Neuronal stem cell (in vitro differentiated cells): ENCODE measurements at places on chromosomes 11 and 22.

GRCh38 chr11:74322667-74323066 is 11.2 kb upstream of the P4HA3 start:
- H3K27ac ChIP-seq = no peak overlapping the region
- no peak for DNase-seq
- H3K27me3 ChIP-seq = no peaks in the 10 kb centered on the region
- no peaks in the 10 kb centered on the region for H3K4me1 ChIP-seq
- no peak overlapping the region for H3K4me3 ChIP-seq

GRCh38 chr11:119910051-119910450 is 181.1 kb upstream of the NECTIN1 start:
- H3K4me1 ChIP-seq = peaks cover 12% of the 10 kb centered on the region
- DNase-seq = no peak
- H3K27me3 ChIP-seq = peaks cover 10% of the 10 kb centered on the region
- no peak overlapping the region for H3K4me3 ChIP-seq

DNA sequence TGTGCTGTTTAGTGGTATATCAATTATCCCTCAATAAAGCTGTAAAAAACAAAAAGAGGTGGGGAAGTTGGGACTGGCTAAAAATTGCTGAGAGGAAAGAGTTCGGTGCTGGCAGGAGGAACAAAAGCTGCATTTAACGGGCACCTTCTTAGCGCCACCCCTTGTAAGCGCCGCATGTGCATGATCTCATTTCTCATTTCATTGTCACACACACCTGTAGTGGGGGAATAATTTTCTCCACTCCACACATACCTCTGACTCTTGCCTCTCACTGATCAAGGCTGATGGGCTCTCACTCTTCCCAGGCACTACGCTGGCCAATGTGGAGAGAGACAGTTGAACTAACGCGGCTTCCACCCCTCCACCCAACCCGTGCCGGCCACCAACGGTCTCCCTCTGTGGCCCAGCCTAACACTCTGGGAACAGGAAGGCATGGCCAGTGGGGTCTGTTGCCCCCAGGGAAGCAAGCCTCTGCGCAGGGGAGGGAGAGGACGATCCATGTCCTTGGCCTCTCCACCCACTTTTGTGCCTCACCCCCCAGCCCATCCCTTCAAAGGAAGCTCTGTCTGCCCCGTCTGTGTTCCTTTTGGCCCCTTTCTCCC is 186.7 kb upstream of the SYT13 start:
- H3K27ac ChIP-seq = no peak overlapping the region
- H3K27me3 ChIP-seq = peaks cover 12% of the 10 kb centered on the region
- H3K4me3 ChIP-seq = no peak overlapping the region
- DNase-seq = no peak

DNA sequence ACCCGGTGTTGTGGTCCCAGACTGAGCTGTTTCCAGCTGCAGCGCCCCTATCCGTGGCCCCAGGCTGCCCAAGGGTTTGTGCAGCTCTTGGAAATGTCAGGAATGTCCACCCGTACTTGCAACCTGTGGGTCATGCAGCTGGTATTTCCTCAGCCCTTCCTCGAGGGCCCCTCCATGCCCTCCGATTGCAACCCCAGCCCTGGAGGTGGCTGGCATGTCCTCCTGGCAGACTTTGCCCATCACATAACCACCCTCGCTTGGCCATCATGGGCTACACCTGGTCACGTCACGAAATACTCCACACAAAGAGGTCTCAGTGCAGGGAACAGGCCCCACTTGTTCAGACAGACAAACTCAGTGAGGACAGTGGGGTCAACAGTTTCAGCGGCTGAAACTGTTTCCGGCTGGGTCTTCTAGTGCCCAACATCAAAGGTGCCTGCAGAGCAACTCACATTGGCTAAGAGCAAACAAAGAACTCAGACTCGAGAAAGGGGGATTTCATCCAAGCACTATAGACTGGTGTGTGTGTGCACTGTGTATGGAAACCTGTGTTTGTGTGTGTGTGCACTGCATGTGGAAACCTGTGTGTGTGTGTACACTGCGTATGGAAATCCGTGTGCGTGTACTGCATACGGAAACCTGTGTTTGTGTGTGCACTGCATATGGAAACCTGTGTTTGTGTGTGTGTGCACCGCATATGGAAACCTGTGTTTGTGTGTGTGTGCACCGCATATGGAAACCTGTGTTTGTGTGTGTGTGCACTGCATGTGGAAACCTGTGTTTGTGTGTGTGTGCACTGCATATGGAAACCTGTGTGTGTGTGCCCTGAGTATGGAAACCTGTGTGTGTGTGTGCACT is 72.8 kb upstream of the CCND1 start:
- H3K4me3 ChIP-seq = peak overlapping the region; percentile 42
- no peak for DNase-seq
- H3K27ac ChIP-seq = no peak overlapping the region
- no peaks in the 10 kb centered on the region for H3K36me3 ChIP-seq
- peaks cover 4% of the 10 kb centered on the region for H3K4me1 ChIP-seq

DNA sequence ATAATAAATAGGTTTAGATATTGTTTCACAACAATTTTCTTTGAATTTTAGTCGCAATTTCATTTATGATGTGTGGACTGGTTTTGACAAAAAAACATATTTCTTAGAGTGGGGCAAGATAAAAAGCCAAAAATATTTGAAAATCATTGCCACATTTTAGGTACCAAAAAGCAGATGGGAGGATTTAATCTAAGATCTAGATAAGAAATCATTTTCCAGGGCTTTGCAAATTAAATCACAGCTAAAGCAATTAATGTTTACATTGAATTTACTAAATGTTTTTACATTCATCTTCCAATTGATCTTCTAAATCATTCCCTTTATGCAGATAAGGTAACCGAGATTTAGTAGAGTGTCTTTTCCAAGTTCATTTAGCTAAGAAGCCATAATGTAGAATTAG is 1386.0 kb upstream of the TENM4 start:
- H3K4me3 ChIP-seq = no peak overlapping the region
- no peaks in the 10 kb centered on the region for H3K27me3 ChIP-seq
- DNase-seq = no peak
- no peak overlapping the region for H3K27ac ChIP-seq
- no peaks in the 10 kb centered on the region for H3K36me3 ChIP-seq
- H3K4me1 ChIP-seq = no peaks in the 10 kb centered on the region

DNA sequence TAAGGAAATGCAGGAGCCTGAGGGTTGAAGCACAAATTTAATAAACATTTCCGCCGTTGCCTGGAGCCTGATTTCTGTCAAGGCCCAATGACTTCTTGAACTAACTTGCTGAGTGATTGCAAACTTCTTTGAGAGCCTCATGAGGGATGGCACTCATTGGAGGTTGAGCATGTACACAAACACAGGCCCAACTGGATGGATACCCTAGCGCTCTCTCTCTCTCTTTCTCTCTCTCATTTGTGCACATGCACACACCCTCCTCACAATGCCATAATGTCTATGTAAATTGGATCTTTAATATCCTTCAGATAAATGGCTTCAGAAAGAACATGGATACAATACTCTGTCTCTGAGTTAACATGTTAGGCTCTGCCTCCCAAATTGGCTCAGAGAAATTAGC is 597.7 kb upstream of the CADM1 start:
- no peak overlapping the region for H3K27ac ChIP-seq
- H3K4me3 ChIP-seq = no peak overlapping the region
- H3K4me1 ChIP-seq = no peaks in the 10 kb centered on the region
- no peaks in the 10 kb centered on the region for H3K27me3 ChIP-seq
- no peaks in the 10 kb centered on the region for H3K36me3 ChIP-seq

DNA sequence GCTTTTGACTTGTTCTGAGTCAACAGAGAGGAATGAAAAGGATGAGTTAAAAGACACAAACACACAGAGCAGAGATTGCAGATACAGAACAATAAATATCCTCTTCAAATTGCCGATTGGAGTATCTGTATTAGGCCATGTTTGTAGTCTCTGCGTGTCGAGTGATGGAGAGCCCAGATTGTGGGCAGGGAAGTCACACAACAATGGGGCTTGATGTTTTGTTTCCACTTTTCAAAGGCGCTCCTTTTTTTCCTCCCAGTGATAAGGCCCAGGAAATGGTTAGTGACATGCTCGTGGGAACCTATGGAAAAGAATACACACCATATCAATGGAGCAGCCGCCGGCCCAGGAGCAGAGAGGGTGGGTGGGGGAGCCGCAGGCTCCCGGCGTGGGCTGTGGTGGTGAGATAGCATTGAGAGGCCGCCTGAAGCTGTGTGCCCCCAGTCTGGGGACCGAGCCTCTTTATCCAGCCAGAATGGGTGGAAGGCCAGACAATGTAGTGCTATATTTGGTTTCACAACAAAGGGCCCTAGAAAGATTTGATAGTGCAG is 555.9 kb downstream of the INSC start:
- no peaks in the 10 kb centered on the region for H3K36me3 ChIP-seq
- H3K4me3 ChIP-seq = no peak overlapping the region
- H3K4me1 ChIP-seq = peaks cover 3% of the 10 kb centered on the region
- no peak overlapping the region for H3K27ac ChIP-seq

DNA sequence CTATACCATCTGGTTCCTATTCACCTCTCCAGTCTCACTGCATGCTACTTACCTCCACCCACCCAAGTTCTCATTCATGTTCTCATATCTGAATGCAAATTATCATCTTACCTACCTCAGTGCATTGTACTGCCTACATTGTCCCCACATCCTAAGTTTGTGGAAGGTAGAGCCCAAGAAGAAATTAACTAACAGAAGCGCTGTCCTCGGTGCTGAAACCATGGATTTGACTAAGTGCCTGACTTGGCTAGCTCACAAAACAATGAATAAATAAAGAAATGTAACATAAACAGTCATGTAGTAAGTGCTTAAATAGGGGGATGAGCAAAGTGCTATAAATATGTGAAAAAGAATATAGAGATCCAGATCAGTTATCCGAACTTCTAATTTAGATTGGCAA is 63.2 kb downstream of the GRIA4 start:
- H3K4me3 ChIP-seq = no peak overlapping the region
- no peak overlapping the region for H3K27ac ChIP-seq
- no peaks in the 10 kb centered on the region for H3K36me3 ChIP-seq
- DNase-seq = peak; percentile 76
- H3K27me3 ChIP-seq = no peaks in the 10 kb centered on the region
- no peaks in the 10 kb centered on the region for H3K4me1 ChIP-seq

GRCh38 chr11:2987881-2988861 is 4.0 kb downstream of the NAP1L4 start:
- H3K4me3 ChIP-seq = no peak overlapping the region
- no peak for DNase-seq
- H3K27me3 ChIP-seq = no peaks in the 10 kb centered on the region
- peaks cover 53% of the 10 kb centered on the region for H3K36me3 ChIP-seq

DNA sequence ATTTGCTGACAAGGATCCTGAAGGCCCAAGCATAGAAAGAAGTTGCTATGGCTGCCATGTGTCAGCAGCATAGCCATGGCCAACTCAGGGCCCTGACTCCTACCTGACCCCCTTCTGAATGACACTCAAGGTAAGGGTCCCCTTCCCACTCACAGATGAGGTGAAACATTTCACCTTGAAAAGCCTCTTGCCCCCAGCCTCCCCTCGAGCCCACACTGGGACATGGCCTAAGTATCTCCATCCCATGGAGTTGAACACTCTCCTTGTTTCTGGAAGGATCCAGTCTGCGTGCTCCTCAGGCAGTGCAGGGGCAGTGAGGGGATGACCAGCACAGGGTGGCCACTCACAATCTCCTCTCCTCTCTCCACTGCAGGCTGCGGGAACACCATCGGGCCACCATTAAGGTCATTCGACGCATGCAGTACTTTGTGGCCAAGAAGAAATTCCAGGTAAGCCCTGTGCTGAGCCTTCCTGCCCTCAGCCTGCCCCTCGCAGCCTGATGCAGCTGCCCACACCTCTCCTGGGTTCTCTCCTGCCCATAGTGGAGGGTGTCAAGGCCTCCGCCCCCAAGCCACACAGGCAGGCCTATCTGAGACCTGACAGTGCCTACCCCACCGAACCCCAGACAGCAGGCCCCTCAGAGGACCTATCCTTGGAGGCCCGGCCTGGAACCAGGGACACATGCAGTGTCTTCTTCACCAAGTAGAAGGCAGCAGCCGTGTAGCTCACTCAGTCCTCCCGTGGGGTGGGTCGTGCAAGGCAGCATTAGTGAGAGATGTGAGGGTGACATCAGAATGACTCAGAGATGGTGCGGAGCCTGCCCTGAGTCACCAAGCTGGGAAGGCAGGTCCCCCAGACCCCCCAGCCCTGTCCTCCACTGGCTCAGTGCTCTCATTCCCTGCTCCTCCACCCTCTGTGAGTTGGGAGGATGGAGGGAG is 68.9 kb upstream of the KCNQ1OT1 start:
- H3K27me3 ChIP-seq = no peaks in the 10 kb centered on the region
- no peak for DNase-seq
- H3K4me3 ChIP-seq = no peak overlapping the region
- no peak overlapping the region for H3K27ac ChIP-seq

DNA sequence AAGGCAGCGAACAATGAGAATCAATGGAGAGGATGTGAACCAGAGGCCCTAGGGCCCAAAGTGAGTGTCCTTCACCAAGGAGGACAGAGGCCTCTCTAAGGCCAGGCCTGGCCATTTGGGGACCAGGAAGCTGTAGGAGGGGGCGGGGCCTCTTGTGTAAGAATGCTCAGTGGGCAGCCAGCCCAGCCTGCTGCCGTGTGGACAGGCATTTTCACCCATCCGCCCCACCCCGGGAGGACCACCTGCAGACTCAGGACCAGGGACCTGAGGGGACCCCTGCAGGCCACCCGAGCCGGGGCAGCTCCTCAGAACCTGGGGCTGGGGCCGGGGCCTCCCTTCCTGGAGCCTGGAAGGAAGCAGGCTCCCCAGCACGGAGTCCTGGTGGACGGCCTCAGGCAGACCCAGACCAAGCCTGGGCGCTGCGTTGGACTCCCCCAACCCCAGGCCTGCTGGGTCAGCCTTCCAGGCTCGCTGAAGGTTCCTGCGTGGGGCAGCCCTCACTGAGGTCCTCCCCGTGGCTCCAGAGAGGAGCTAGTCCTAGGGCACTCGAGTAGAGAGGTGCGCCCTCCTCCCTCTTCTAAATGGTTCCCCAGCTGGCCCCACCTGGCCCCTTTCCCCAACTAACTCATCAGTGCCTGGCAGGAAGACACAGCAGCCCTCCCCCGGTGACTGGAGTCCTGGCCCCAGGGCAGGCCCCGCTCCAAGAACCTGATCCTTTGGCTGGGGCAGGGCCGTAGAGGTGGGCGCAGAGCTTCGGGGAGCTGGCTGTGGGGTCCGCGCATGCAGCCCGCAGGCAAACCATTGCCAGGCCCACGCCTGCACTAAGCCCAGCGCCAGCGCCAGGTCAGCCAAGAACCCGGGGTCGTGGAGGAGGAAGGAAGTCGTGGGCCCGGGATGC is 1.5 kb upstream of the TRABD start:
- no peak for DNase-seq
- H3K36me3 ChIP-seq = peaks cover 3% of the 10 kb centered on the region
- H3K4me1 ChIP-seq = peaks cover 15% of the 10 kb centered on the region
- no peak overlapping the region for H3K27ac ChIP-seq
- no peak overlapping the region for H3K4me3 ChIP-seq
- H3K27me3 ChIP-seq = peaks cover 12% of the 10 kb centered on the region

- peaks cover 22% of the 10 kb centered on the region for H3K4me1 ChIP-seq
- no peak overlapping the region for H3K27ac ChIP-seq
- no peaks in the 10 kb centered on the region for H3K36me3 ChIP-seq
These were observed 142.9 kb downstream of the SNX19 start for GRCh38 chr11:130773244-130773820.

GRCh38 chr11:83175815-83176214 is 17.7 kb upstream of the ANKRD42 start:
- DNase-seq = no peak
- no peak overlapping the region for H3K27ac ChIP-seq
- no peaks in the 10 kb centered on the region for H3K4me1 ChIP-seq
- H3K27me3 ChIP-seq = no peaks in the 10 kb centered on the region
- no peak overlapping the region for H3K4me3 ChIP-seq
- H3K36me3 ChIP-seq = peaks cover 8% of the 10 kb centered on the region
